ENCODE measurements at places on chromosomes 5 and 9.

DNA sequence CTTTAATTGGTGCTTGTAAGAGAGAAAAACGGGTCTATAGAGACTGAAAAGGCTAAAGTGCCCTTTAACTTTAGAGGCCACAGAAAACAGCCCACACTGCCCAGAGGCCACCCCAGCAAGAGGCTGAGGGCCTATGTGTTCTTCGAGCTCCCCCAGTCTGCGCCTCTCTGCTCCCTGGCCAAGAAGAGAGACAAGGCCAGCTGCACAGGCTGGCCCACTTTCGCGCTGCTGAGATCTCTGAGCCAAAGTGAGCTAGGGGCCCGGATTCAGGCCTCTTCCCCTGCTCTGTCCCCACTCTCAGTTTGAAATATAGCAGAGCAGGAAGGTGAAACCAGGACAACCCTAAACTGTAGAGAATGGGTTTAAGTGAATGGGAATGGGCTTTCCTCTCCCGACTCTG lies 132.0 kb upstream of the TRIM32 start:
- no peak for DNase-seq

DNA sequence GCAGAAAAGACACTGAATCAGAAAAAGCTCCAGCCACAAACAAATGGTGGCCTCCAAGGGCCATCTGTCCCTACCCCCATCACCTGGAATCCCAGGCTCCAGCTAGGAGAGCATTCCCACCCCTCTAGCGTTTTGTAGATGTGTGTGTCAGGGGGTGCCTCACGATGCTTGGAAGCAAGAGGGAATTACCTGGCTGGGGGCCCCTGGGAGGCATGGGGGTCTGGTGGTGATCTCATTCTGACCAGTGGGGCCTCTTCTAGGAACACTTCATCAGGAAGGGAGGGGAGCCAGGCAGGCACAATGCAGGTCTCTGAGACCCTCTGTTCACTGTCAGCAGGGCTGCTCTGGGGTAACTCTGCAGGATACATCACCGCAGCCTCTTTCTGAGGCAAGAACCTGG lies 6.0 kb downstream of the SHROOM1 start:
- no peak for DNase-seq

- no peak for DNase-seq
Observed at GRCh38 chr9:4344946-4345345, 45.1 kb upstream of the GLIS3 start.

GRCh38 chr5:8907168-8907868 lies 638.6 kb downstream of the SEMA5A start:
- DNase-seq = no peak

- peak; percentile 63 for DNase-seq
Observed at GRCh38 chr9:21381448-21382339, 3.5 kb downstream of the IFNA2 start.

- no peak for DNase-seq
Observed at GRCh38 chr9:130209422-130209821, 37.2 kb downstream of the NCS1 start.

DNA sequence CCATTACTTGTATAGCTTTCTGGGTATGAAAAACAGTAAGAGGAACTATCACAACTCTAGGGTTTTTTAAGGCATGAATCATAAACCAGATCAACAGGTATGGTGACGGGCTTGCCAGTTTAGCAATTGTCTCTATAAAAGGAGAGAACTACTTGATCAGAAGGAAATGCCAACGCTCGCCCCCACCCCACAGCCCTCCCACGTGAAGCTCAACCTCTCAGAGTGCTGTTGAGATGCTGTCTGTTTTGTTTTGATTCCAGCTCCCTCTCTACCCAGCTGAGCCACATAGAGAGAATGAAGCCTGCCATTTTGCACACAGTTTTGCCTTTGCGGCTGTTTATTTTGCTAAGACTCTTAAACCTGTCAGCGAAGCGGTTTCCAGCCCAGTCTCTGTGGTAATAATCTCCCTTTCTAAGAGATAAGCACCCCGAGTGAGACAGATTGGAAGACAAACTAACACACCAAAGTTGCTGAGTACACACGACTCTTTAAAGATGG lies 257.9 kb upstream of the ANKRD55 start:
- DNase-seq = peak; percentile 44

- DNase-seq = no peak
Observed at GRCh38 chr5:111248571-111248970, 24.4 kb downstream of the CAMK4 start.

GRCh38 chr5:154388842-154389241 lies 57.0 kb upstream of the SAP30L start:
- peak; percentile 66 for DNase-seq

DNA sequence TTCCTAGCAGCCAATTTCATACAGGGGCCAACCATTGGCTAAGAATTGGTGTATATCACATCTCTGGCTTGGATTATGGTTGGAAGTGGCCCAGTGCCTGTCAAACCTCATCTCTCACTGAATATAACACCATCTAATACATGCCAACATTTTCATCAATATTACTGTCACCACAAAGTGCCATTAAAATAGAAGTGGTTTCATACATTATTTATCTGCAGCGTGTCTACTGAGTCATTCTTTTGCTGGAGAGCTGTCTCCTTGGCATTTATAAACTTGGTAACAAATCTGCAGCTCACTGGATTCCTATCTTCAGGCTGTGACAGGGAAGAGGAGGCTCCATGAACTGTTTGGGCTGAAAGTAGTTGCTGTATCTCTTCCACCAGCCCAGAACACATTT lies 70.9 kb downstream of the PTTG1 start:
- no peak for DNase-seq

GRCh38 chr5:57802131-57802530 lies 319.5 kb upstream of the ACTBL2 start:
- no peak for DNase-seq

GRCh38 chr5:128329386-128329939 lies 208.6 kb downstream of the FBN2 start:
- no peak for DNase-seq

DNA sequence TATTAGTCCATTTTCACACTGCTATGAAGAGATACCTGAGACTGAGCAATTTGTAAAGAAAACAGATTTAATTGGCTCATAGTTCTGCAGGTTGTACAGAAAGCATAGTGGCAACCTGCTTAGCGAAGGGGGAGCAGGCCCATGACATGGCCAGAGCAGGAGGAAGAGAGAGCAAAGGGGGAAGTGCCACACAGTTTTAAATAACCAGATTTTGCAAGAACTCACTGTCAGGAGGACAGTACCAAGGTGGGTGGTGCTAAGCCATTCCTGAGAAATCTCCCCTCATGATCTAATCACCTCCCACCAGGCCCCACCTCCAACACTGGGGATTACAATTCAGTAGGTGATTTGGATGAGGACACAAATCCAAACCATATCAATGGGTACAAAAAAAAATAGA lies 16.8 kb upstream of the PCSK5 start:
- peak; percentile 48 for DNase-seq

- DNase-seq = no peak
Observed at GRCh38 chr9:16974436-16974835, 104.0 kb upstream of the BNC2 start.

DNA sequence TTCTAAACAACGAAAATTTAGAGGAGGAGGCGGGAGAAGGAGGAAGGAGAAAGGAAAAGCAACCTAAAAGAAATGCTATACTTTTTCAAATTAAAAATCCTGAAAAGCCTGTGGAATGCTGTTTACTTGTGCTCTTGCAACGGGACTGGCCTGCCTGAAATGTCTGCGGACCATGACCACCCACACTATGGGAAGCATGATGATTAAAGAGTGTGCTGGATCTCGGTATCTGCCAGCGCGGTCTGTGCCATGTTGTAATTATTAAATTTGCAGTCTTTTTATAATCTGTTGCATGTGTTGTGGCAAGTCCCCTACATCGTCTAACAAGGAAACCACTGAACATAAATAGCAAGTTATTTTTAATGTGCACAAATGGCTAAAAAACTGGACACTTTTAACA lies 111.4 kb downstream of the FANCC start:
- DNase-seq = no peak

DNA sequence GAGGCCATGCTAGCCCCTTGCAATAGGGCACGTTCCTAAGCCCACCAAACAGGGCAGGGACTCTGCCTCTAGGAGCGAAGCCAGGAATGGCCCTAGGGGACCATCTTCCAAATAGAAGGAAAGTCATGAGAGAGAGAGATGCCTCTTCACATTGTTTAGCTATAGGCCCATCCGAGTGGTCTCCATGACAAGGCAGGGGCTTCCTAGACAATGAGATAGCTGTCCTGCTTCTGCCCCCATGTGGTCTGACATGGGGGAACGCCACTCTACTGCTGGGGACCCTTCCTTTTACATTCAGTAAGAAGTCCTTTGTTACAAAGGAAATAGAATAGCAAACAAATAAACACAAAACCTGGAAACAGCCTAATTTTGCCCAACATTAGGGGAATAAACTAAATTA lies 17.9 kb upstream of the KIF4B start:
- DNase-seq = peak; percentile 45

GRCh38 chr5:140025736-140026135 lies 17.4 kb downstream of the NRG2 start:
- no peak for DNase-seq
